ENCODE measurements at places on chromosomes 16 and 17.

DNA sequence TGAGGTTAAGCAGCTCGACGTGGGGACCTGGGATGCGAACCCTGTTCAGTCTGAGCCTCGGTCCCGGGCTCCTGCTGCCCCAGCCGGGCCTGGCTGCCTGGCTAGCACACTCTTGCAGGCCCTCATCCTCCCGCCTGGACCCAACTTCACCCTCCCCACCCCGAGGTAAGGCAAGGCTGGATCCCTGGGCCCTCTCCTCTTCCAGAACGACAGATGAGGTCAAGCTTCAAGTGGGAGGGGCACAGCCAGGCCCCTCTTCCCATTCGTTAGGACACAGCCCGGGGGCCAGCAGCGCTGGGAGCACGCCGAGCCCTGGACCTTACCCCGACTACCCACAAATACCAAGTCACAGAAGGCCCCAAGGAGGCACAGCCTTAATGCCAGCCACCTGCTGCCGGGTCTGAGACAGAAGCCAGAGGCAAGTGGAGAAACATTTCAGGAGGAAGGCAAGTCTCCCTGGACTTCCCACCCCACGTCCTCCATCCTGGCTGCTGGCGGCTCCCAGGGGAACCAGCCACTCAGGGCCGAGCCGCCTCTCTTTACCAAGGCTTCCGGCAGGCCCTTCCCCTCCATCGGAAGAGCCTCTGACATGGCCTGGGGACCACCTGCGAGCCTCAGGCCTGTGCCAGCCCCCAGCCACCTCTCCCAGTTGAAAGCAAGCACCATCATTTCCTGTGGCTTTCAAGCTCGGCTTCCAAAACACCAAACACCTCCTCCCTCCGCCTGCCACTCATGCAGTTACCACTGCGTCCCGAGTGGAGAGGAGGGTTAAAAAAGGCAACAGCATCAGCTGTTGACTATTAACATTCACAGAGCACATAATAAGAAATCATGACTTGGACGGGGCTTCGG lies 59.9 kb downstream of the RPH3AL start:
- no peak overlapping the region for H3K27ac ChIP-seq
- no peak for DNase-seq
- H3K4me3 ChIP-seq = no peak overlapping the region
- no peaks in the 10 kb centered on the region for H3K4me1 ChIP-seq
- H3K27me3 ChIP-seq = no peaks in the 10 kb centered on the region
- H3K36me3 ChIP-seq = peaks cover 6% of the 10 kb centered on the region

DNA sequence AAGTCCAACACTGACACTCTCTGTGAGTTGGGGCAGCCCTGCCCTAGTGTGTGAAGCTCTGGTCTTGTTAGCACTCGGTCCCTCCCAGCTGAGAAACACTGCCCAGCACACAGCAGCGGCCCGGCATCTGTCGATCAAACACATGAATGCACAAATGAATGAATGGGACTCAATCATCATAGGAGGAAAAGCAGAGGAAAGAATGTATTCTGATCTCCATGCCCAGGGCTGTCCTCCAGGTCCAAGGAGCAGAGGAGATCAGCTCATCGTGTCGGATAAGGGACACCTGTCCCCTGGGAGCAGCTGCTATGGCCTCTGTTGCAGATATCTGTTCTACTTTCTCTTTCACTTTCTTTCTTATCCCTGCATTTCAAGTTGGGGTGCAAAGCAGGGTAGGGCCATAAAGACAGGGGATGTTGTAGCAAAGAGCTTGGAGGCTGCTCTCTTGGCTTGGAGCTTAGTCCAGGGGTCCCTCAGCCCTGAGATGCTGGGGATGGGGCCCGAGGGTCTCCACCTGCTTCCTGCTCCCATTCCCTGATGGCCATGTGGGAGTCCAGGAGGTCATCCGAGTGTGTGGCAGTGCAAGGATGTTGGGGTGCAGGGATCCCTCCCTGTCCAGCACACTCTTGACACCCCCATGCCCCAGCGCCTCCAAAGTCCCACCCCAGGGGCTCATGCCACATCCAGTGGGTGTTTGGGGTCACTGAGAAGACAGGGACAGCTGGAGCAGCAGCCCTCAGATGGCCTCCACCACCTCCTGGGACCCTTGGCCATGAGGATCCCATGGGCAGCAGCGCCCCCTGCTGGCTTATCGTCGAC lies 88.2 kb downstream of the IRF8 start:
- no peak overlapping the region for H3K4me3 ChIP-seq
- no peaks in the 10 kb centered on the region for H3K36me3 ChIP-seq
- H3K27me3 ChIP-seq = peaks cover 54% of the 10 kb centered on the region
- peaks cover 7% of the 10 kb centered on the region for H3K4me1 ChIP-seq
- no peak overlapping the region for H3K27ac ChIP-seq

- peaks cover 23% of the 10 kb centered on the region for H3K36me3 ChIP-seq
- H3K27ac ChIP-seq = no peak overlapping the region
Measured at GRCh38 chr16:30666681-30667080, 8.4 kb downstream of the FBRS start.

DNA sequence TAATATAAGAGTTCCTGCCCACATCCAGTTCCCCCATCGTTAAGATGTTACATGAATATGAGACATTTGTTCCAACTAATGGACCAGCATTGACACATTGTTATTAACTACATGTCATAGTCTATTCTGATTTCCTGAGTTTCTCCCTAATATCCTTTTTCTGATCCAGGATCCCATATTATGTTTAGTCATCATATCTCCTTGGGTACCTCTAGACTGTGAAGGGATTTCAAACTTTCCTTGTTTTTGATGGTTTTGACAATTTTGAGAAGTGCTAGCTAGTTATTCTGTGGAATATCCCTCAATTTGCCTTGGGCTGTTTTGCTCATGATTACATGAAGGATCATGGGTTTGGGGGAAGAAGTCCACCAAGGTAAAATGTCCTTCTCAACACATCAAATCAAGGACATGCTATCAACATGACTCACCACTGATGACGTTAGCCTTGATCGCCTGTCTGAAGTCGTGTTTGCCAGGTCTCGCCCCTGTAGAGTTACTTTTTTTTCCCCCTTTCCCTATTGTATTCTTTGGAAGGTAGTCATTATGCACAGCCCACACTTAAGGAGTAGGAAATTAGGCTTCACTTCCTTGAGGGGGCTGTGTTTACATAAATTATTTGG lies 42.5 kb downstream of the CACNG3 start:
- H3K36me3 ChIP-seq = no peaks in the 10 kb centered on the region
- DNase-seq = no peak
- H3K27ac ChIP-seq = no peak overlapping the region

GRCh38 chr17:50568659-50569058 lies 8.1 kb downstream of the CACNA1G start:
- H3K4me1 ChIP-seq = peaks cover 21% of the 10 kb centered on the region
- DNase-seq = no peak
- peaks cover 52% of the 10 kb centered on the region for H3K27me3 ChIP-seq
- no peak overlapping the region for H3K4me3 ChIP-seq

DNA sequence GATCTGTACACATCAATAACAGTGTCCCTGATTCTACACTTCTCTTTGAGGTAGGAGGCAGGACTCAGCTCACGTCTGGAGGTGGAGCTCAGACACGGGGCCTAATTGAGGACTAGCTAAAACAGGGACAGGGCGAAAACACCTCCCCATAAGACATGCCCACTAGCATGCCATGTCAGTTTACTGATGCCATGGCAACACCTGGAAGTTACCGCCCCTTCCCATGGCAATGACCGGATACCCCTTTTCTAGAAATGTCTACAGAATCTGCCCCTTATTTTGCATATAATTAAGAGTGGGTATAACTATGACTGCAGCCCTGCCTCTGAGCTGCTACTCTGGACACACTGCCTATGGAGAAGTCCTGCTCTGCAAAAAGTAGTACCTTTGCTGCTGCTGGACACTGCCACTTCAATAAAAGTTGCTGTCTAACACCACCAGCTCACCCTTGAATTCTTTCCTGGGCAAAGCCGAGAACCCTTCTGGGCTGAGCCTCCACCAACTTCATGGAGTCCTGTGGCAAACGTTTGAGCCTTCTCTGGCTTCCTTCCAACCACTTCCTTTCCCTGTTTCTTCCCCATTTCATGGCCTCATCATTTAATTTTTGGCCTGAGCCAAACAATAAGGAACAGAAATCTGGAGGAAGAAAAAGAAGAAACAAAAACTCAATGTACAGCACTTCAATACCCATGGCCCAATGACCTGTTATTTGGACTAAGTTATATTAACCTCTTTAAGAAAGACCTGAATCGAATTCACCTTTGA lies 21.0 kb downstream of the PHB1 start:
- DNase-seq = no peak
- H3K36me3 ChIP-seq = no peaks in the 10 kb centered on the region
- no peak overlapping the region for H3K4me3 ChIP-seq
- H3K27ac ChIP-seq = no peak overlapping the region
- no peaks in the 10 kb centered on the region for H3K4me1 ChIP-seq

DNA sequence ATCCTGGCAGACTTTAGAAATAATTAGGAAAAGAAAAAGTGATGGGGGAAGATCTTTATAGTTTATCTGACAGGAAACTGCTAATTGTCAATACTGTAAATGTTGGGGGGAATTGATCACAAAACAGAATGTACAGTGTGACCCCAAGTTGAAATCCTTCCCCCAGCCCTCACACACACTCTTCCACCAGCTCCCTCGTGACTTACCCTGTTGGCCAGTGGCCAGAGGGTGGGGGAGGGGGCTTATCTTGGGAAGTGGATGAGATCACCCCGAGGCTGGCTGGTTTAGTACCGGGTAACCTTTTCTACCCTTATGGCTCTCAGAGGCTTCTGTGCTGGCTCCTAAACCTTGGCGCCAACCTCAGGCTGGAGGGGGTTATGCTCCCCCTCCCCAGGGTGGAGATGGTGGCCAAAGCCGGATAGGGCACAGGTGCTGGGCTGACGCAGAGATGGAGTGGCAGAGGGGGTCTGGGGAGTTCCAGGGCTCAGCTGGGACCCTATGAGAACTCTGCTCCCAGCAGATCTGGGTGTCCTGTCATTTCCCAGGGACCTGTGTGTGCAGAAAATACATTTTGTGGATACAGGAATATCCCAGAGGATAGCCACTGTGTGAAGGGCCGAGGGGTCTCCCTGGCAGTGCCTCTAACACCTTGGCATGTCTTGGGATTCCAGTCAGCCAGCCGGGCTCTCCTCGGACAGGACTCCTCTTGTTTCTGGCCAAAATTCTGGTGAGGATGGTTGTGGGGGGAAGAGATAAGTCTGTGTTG lies 18.6 kb downstream of the CDH16 start:
- no peaks in the 10 kb centered on the region for H3K36me3 ChIP-seq
- H3K27ac ChIP-seq = peak overlapping the region; percentile 11
- no peak for DNase-seq
- no peaks in the 10 kb centered on the region for H3K27me3 ChIP-seq

GRCh38 chr16:11403534-11403795 lies 58.2 kb downstream of the RMI2 start:
- no peak overlapping the region for H3K27ac ChIP-seq
- H3K27me3 ChIP-seq = peaks cover 6% of the 10 kb centered on the region
- no peaks in the 10 kb centered on the region for H3K4me1 ChIP-seq
- no peak overlapping the region for H3K4me3 ChIP-seq
- DNase-seq = no peak

- no peak overlapping the region for H3K27ac ChIP-seq
- H3K4me3 ChIP-seq = no peak overlapping the region
- no peaks in the 10 kb centered on the region for H3K36me3 ChIP-seq
- no peaks in the 10 kb centered on the region for H3K4me1 ChIP-seq
Measured at GRCh38 chr17:3318336-3318735, 20.2 kb upstream of the OR3A1 start.

DNA sequence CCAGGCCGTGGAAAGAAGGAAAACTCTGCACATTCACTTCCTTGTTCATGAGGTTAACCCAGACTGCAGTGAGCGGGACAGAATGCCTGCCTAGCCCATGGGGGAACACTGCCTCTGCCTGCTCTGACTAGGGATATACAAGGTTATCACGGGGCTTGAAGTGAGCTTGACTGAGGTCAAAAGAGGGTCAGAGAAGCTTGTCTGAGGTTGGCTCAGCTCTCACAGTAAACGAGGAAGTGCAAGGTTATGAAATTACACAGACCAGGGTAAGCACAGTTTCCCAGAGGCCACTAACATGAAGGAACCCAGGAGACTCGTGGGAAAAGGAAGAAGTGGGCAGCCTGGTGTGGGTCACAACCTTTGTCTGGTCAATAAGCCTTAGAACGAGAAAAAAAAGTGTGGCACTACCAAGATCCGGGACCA lies 28.7 kb downstream of the HIC1 start:
- H3K4me1 ChIP-seq = peaks cover 22% of the 10 kb centered on the region
- no peaks in the 10 kb centered on the region for H3K27me3 ChIP-seq
- H3K4me3 ChIP-seq = no peak overlapping the region
- no peak for DNase-seq
- peak overlapping the region; percentile 57 for H3K27ac ChIP-seq

- no peak overlapping the region for H3K4me3 ChIP-seq
- no peak for DNase-seq
- peaks cover 9% of the 10 kb centered on the region for H3K27me3 ChIP-seq
- no peak overlapping the region for H3K27ac ChIP-seq
- peaks cover 1% of the 10 kb centered on the region for H3K4me1 ChIP-seq
- peaks cover 3% of the 10 kb centered on the region for H3K36me3 ChIP-seq
Measured at GRCh38 chr17:3976675-3977171, 12.5 kb upstream of the ATP2A3 start.

GRCh38 chr17:33243732-33244131 lies 49.4 kb downstream of the ASIC2 start:
- H3K4me1 ChIP-seq = no peaks in the 10 kb centered on the region
- DNase-seq = no peak
- no peak overlapping the region for H3K27ac ChIP-seq
- H3K4me3 ChIP-seq = no peak overlapping the region

GRCh38 chr16:47888734-47889133 lies 267.1 kb downstream of the ABCC12 start:
- no peak overlapping the region for H3K27ac ChIP-seq
- peaks cover 22% of the 10 kb centered on the region for H3K4me1 ChIP-seq
- no peaks in the 10 kb centered on the region for H3K36me3 ChIP-seq
- no peak for DNase-seq
- peaks cover 10% of the 10 kb centered on the region for H3K27me3 ChIP-seq

DNA sequence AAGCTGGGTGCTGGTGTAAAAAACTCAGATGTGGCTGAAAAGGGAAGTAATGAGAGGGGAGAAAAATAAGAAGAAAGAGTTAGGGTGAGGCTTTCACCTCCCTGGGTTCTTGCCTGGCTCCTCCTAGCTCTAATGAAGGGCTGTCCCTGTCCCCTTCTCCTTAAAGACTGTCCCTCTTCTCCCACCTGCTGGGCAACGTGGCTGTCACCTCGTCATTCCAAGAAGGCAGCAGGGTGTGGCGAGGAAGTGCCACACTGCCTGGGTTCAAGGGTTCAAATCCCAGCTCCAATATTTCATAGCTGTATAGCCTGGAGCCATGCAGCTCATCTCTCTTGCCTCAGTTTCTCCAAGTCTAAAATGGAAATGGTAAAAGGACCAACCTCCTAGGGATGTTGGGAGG lies 122.5 kb upstream of the CACNG5 start:
- no peak overlapping the region for H3K4me3 ChIP-seq
- no peaks in the 10 kb centered on the region for H3K27me3 ChIP-seq
- H3K4me1 ChIP-seq = peaks cover 32% of the 10 kb centered on the region
- DNase-seq = no peak
- H3K27ac ChIP-seq = peak overlapping the region; percentile 85

Measured in progenitor cell of endocrine pancreas (in vitro differentiated cells).